ENCODE measurements at places on chromosomes 3 and 15.

DNA sequence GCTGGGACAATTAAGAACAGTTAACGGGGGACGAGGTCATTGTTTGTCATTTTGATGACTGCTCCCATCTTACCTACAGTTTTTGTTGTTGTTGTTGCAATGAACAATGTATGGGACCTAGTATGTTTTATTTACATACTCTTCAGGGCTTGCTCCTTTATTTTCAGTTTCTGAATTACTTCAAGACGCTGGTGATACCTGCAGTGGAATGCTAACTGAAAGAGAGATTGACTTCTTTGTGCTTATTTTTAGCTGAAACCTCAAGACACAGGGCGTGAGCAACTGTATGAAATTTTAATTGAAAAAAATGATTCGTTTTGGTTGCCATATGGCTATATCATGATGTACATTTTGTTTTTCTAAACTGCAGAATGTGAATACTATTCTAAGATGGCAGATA is 297.9 kb downstream of the EDEM1 start:
- no peak for DNase-seq

- no peak for DNase-seq
Observed at GRCh38 chr3:111852540-111852939, 6.5 kb upstream of the PHLDB2 start.

DNA sequence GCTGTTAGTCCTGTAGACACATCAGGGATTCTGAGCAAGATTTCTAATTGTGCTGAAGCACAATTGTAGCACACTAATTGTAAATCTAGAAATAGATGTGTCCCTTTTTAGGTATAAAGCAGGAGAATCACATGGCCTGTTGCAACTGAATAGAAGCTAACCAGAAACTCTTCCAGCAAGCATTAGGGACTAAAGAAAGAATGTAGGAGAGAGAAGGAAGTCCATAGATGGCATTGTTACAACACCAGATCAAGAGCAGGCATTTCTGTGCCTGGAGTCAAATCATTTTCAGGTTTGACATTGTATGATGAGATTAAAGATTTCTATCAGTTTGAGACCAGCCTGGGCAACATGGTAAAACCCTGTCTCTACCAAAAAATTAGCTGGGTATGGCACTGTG is 27.4 kb downstream of the CALML4 start:
- no peak for DNase-seq

DNA sequence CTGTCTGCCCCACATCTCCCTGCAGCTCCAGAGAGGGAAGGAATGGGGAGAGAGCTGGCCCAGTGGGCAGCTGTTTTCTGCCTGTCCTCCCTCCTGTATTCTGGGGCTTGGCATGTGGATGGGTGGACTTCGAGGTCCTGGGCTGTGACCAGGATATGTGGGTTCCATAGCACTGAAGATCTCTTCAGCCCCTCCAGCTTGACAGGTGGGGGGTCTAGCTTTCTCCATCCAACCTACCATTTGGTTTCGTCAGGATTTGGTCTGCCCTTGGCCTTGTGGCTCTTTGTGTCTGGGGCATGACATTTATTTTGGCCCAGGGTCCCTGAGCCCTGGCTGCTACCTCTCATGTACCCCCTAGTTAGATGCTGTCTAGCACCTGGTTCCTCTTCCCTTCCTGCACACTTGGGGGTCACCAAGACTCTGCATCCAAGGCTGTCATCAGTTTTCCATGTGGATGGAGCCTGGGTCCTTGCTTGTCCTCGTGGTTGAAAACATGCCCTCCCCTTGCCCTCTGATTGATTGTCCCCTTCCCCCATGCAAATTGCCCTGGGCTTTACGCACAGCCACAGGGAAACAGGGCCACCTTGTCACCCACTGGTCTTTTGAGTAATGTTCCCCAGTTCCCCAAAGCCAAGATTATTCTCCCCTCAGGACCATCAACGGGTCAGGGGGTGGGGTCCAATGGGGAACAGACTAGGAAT is 3.2 kb downstream of the EPHB3 start:
- no peak for DNase-seq

DNA sequence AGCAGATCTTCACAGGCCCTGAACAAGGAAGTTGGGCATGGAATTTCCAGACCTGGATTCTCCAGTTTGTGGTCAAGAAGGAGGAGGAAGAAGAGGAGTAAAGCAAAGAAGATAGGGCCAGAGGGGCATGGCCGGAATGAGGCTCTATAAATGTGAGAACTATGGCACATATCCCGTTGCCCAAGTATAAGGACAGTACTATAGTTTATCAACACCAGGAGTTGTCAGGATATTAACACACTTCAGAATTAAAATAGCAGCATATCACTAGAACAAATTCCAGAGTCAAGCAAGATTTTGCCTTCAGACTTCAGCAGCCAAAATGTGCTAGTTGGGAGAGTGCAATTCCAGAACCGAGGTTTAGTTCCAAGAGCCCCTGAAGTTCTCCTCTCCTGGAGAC is 38.4 kb upstream of the PHLDB2 start:
- no peak for DNase-seq

DNA sequence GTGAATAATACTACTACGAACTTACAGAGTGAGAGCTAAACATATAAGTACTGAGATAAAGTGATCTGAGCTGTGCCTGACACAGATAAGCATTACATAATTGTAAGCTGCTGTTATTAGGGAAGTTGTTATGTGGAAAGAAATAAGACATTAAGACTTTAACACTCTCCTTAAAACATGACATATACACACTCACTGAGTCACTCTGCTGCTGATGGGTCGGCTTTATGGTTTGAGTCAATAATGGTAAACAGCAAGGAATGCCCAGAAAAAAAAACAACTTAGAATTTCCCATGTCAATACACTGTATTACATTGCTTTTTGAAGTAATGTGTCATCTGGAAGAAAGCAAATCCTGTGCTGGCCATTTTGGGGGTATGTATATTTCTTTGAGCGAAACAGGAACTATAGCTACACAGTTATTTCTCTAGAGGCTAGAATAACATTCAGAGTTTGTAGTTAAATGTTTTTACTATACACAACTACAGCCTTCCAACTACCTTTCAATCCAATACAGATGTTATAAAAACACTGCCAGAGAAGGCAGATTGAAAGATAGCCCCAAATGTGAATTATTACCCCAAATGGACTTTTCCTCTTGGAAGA is 22.8 kb upstream of the SPRED1 start:
- no peak for DNase-seq

- no peak for DNase-seq
Observed at GRCh38 chr15:92733090-92733933, 77.7 kb upstream of the FAM174B start.

DNA sequence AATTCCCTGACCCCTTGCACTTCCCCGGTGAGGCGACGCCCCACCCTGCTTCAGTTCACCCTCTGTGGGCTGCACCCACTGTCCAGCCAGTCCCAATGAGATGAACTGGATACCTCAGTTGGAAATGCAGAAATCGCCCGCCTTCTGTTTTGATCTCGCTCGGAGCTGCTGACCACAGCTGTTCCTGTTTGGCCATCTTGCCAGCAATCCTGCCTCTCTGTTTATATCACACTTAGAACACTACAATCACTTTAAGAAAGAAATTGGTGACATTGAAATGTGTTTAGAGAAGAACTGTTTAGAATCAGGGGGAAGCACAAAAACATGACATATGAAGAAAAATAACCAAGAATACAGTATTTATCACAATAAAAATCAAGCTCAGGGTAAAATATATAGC is 127.5 kb upstream of the SUCLG2 start:
- DNase-seq = no peak

DNA sequence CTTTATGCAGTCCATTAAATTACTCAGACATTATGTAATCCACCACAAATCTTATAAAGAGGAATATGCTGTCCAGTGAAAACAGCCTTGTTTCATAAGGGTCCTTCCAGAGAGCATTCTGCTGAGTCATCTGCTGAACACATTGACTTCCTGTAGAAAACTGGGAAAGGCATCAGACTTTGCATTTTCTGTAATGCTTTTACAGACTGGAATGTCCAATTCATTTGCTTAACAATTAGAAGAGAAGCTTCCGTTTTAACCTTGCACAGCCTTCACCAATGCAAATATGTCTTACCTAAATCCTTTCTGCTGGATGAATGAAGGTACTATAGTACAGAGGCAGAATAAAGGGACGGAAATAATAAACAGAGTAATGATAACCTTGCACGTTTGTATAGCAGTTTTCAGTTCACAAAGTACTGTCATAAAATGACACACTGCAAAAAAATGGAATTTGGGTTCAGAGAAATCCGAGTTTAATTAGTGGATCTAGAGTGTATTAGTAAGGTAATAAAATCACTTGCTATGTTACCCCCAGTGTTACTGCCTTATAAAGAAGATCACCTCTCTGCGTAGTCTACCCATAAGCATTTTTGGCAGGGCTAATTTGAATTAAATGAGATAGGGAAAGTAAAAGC is 301.5 kb downstream of the PYDC2 start:
- no peak for DNase-seq

- no peak for DNase-seq
Observed at GRCh38 chr3:80705290-80705689, 937.5 kb upstream of the ROBO1 start.

DNA sequence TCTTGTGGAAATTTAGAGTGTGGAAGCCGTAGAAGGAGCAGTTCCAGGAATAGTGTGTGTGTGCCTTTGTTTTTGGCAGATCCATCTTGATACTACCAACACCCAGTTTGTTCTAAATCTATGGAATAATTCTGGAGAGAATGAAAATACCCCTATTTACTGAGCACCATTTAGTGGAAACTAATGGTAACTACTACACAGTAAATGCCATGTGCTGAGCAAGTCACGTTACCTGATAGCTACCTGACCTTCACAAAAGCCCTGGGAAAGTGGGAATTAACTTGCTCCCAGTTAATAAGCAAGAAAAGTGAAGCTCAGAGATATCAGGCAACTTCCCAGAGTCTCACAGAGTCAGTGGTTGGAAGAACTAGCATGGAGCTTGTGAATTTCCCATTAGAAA is 137.7 kb downstream of the ARPP21 start:
- DNase-seq = no peak

Data from RPMI8226 (cell line).